CD4-positive, alpha-beta T cell (primary cell): ENCODE measurements at places on chromosomes 1 and 21.

GRCh38 chr1:112263453-112263852 is 132.6 kb upstream of the CTTNBP2NL start:
- DNase-seq = no peak

DNA sequence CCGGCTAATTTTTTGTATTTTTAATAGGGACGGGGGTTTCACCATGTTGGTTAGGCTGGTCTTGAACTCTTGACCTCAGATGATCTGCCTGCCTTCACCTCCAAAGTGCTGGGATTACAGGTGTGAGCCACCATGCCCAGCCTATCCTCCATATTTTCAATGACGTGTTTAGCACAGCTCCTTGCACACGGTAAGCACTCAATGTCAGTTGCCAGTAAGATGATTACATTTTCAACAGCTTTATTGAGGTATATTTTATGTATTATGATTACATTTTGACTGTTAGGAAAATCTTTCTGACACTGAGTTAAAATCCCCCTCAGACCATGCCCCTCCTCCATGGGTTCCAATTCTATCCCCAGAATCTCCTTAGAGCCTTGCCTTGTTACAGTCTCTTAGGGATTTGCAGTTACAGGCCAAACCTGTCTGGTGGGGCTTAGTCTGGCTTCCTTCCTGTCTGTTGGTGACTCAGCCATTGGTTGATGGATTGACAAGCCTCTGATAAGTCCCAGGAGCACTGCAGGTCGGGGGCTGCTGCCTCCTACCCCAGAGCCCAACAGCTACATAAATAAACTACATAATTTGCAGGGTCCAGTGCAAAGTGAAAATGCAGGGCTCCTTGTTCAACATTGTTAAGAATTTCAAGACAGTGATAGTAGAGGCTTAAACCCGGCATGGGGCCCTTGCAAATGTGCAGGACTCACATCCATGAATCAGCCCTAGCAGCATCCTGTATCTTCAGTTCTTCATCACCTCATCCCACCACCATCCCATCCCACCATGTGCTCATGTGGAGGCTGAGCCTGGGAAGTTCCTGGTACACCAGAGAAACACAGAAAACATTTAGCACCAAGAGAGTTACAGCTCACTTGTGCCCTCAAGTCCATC is 23.4 kb downstream of the COA7 start:
- DNase-seq = no peak

- no peak for DNase-seq
These were observed 575.5 kb downstream of the MRPL39 start for GRCh38 chr21:25031750-25032149.

DNA sequence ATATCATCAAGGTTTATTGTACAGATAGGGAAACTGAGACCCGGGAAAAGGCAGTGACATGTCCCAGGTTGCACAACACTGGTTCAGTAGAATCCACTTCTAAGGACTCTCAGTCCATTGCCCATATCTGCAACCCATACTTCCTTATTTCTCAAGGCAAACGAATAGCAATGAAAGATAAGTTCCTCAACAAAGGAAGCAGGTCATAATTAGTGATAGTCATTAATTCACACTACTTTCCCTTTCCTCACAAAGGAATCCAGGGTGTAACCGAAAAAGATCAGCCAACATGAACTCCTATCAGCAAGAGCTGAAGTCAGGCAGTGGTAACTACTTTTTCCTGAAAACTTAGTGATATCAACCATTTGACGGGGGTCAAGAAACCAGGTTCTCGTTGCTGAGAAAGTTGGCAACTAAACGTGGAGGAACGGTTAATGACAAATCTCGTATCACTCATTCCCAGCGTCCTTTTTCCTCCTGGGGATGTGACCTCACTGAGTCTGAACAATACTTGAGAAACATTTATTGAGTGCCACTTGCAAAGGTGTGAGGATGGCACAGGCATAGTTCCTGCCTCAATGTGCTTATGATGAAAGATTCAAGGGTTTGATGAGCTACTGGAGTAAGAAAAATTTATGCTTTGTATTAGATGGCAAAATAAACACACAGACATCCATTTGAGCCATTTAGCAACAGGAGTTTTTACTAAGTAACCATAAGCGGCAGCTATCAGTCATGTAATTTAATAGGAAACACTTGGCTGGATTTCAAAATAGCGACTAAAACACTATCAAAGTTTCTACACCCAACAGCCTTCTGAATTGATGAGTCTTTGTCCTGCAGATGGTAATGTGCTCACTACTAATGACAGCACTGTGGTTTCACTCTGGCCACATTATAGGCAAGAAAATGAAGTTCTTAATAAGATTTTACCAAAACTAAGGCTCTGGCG is 82.3 kb downstream of the PLPP3 start:
- no peak for DNase-seq

DNA sequence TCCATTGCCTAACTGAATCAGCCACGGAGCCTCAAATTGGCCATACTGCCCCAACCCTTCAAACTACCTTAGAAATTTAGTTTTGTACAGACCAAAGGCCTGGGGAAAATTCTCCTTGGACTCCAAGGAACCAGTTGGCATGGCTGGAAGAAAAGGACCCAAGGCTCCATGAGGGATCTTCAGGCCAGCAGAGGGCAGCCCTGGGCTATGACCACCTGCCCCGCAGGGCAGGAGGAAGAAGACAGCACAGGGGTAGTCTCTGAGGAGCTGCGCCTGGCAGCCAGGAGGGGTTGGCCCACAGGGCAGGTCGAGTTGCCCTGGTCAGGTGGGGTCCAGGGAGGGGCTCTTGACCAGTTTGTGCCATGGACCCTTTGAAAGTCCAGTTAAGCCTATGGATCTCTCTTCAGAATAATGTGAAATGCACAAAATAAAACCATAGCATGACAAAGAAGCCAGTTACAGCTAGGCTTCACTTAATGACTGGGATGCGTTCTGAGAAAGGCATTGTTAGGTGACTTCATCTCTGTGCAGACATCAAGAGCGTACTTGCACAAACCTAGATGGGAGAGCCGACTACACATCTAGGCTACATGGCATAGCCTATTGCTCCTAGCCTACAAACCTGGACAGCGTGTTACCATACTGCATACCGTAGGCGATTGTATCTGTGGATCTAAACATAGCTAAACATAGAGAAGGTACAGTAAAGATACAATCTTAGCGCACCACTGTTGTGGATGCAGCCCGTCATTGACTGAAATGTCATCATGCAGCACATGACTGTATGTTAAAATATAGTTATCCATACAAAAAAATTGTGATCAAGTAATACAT is 26.1 kb downstream of the CACNA1S start:
- DNase-seq = no peak

DNA sequence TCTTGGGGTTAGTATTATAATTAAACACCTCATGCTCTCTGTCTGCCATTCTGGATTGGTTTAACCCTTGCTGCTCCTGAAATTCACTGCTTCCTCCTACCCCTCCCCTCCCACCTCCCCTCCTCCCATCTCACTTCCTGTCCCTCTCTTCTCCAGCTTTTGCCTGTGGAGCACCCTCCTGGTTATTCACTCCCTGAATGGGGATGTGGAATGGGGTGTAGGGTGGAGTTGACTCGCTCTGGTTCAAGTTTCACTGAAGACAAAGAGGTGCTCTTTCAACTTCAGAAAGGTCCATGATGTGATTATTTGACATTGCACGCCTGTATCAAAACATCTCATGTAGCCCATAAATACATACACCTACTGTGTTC is 160.5 kb downstream of the PLXNA2 start:
- DNase-seq = no peak

DNA sequence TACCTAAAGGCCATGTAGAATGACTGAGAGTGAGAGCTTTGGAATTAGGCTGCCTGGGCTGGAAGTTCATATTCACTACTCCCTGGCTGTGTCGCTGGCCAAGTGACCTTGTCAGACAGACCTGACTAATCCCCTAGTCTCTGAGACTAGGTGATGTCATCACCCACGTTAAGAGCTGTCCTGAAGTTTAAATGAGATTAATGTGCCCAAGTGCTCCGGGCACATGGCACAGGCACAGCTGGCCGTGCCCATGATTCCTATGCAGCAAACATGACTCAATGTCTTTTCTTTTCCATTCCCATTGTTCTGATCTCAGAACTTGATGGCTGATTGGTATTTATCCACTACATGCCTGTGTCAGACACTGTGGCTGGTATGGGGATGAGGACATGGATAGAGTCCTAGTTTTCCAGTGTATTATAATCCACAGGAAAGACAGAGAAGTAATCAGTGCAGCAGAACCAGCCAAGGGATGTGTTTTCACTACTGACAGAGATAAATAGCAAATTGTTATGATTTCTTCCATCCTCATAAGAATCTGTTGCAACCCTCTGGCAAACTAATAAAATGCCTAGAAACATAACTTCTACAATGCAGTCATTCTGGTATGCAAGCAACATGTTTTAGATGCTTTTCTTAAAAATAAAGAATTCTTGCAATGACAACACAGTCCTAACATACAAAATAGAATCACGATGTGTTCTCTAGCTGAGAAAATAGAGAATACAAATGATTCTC is 180.9 kb downstream of the PCP4 start:
- DNase-seq = no peak

DNA sequence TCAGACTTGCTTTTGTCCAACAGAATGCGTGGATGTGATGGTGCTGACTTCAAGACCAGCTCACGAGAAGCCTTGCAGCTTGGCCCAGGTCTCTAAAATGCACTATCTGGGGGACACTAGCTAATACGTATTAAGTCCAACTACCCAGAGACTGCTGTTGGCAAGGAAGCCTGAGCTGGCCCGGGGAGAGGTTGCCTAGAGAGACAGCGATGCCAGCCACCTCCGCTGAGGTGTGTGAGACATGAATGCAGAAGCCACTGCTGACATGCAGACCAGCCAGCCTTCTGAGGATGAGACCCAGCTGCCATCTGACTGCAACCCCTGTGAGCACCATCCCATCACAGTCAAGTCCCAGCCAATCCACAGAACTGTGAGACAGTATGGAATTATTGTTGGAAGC is 32.5 kb downstream of the THAP3 start:
- DNase-seq = no peak

- DNase-seq = no peak
These were observed 38.9 kb downstream of the EPHB2 start for GRCh38 chr1:22749503-22749902.

DNA sequence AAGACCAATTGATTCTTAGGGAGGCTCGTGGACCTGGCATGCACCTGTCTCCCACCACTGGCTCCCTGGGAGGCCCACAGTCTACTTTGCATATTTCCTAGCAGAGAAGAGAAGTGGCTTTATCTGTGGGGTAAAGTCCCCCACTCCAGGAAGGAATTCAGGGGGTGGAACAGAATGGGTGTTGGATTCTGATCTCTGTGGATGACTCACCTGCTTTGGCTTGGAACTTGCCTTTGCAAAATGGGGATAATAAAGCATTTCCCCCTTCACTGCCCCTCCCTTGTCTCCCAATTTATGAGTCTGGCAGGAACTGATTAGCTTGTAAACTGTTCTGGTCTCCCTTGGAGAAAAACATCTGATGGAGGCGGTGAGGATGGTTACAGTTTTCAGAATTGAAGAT is 21.2 kb upstream of the OTUD3 start:
- no peak for DNase-seq

DNA sequence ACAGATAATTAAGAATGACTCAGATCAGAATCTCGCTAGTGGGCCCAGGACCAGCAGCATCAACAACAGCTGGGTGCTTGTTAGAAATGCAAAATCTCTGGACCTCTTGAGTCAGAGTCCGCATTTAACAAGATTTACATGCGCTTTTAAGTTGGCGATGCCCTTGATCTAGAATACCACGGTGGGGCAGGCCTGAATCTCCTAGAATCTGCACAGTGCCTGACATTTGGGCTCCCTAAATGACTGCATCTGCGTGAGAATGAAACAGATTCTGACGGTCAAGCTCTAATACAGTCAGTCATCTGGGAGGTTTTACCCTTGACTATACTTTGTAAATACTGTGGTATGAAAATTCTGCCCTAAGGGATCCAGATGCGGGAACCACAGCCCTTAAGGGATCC is 17.2 kb upstream of the RAB29 start:
- DNase-seq = no peak
